Muscle of leg (tissue), 16 donors: ENCODE measurements at places on chromosomes 2 and 18. TPM values are rescaled to one million over a fixed set of nuclear protein-coding genes. Genes with fewer than 3 reads are reported as not detected.

- no peak for DNase-seq
Observed at GRCh38 chr2:230934231-230935129, 9.4 kb upstream of the GPR55 start.

- DNase-seq: no peak
Observed at GRCh38 chr2:24009680-24010476, at the start of gene MFSD2B. MFSD2B (plus strand) TSS chr2:24010085; CDS start chr2:24010097, 12 bp downstream.

DNA sequence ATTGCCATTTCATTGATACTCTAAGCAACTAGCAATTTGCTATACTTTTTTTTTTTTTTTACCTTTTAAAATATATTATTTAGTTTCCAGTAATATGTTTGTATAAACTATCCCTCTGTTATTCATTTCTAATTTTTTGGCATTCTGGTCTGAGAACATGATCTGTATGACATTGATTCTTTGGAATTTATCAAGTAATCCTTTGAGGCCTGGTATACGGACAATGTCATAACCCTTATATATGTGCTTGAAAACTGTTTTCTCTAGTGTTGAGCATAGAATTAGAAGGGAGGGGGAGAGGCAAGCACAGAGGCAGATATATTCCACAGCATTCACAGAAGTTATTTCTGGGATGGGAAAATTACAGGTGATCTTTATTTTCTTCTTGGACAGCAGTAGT lies 48.2 kb upstream of the POLE4 start:
- DNase-seq: no peak

- DNase-seq: no peak
Observed at GRCh38 chr2:123359636-123360035, 665.5 kb upstream of the CNTNAP5 start.

GRCh38 chr2:57022496-57022895 lies 838.7 kb downstream of the CCDC85A start:
- no peak for DNase-seq

DNA sequence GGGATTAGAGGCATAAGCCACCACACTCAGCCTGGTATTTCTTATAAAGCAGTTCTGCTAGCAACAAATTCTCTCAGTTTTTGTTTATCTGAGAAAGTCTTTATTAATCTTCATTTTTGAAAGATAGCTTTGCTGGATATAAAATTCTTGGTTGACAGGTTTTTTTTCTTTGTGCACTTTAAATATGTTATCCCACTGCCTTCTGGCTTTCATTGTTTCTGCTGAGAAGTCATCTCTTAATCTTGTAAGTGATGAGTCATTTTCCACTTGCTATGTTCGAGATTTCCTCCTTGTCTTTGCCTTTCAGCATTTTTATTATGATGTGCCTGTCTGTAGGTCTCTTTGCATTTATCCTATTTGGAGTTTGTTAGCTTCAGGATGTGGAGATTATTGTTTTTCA lies 5.9 kb upstream of the ELAC1 start:
- no peak for DNase-seq

DNA sequence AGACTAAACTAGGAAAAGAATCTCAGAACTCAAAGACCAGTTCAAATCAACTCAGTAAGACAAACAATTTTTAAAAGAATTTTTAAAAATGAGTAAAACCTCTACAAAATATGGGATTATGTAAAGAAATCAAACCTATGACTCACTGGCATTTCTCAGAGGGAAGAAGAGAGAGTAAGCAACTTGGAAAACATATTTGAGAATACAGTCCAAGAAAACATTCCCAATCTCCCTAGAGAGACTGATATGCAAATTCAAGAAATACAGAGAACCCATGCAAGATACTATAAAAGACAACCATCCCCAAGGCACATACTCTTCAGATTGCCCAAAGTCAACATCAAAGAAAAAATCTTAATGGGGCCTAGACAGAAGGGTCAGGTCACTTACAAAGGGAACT lies 162.7 kb downstream of the WDPCP start:
- DNase-seq: peak; percentile 5

- peak; percentile 18 for DNase-seq
Observed at GRCh38 chr18:51193621-51194287, 3.7 kb downstream of the MEX3C start.

DNA sequence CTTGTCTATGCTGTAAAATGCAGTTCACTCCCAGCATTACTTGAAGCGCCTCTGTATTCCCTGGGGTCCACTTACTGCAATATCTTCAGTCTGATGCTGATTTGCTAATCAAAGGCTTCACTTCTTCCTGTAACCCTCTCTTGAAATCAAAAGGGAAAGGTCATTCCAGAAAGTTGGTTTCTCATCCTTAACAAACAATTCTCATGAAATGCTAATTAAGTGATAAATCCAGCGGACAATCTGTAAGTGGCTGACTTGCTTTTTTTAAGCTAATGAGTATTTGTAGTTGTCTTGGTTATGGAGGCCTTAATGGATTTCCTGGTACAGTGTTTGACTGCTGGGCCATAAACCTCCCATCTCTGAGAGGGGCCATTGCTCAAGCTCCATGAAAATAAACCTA lies 499.6 kb upstream of the HS6ST1 start:
- DNase-seq: no peak

DNA sequence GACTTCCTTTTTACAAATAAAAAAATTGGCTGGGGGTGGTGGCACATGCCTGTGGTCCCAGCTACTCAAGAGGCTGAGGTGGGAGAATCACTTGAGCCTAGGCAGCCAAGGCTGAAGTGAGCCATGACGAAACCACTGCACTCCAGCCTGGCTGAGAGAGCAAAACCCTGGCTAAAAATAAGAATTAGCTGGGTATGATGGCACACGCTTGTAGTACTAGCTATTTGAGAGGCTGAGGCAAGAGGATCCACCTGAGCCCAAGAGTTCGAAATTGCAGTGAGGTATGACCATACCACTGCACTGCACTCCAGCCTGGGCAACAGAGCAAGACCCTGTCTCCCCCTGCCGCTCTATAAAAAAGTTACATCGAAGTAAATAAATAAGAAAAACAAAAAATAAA lies 33.7 kb downstream of the GFPT1 start:
- DNase-seq: no peak

DNA sequence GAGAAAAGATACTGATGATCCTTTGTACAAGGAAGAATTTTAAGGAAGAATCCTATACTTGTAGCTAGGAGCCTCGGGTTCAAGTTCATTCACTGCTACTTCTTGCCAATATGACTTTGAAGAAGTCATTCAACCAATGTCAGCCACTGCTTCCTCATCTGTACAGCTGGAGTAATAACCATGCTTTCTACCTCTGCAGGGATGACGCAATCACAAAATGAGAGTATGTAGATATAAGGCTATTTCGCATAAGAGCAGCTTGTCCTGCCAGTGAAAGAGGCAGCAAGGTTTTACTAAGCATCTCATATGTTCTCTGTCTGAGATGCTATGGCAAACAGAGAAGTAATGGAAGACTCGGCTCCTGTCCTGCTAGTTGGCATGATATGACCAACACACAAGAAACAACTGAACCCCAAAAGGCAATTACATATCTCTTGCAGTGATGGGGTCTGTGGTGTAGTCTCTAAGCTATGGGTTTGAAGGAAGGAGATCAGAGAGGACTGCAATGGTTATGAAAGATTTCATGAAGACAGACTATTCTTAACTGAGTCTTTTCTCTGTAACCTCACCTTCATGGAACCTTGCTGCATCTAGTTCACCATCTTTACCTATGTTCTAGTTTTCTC lies 9.2 kb downstream of the AAK1 start:
- no peak for DNase-seq

- no peak for DNase-seq
Observed at GRCh38 chr2:238203973-238204683, 633 bp upstream of the ILKAP start.

- peak; percentile 55 for DNase-seq
Observed at GRCh38 chr2:96873651-96874096, 3.8 kb upstream of the SEMA4C start.

GRCh38 chr2:52895726-52896340 lies 871.8 kb upstream of the CHAC2 start:
- no peak for DNase-seq

DNA sequence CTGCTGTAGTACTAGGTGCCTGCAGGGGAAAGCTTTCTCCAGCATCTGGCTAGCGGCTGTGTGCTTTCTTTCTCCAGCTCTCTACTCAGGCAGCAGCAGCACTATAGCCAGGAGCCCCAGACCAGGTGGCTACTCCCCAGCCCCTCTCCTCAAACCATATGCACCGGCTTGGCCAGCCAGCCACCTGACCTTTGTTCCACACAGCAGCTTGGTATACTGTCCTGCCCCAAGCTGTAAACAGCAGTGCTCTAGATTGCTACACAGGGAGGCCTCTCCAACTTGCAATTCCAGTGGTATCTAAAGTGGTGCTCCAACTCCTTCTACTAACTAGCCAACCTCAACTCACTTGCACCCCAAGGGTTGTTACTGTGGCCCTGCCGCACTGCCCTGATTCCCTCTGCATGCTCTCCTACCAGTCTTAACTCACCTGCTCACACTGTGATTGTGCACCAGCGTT lies 19.6 kb downstream of the LDAH start:
- no peak for DNase-seq

DNA sequence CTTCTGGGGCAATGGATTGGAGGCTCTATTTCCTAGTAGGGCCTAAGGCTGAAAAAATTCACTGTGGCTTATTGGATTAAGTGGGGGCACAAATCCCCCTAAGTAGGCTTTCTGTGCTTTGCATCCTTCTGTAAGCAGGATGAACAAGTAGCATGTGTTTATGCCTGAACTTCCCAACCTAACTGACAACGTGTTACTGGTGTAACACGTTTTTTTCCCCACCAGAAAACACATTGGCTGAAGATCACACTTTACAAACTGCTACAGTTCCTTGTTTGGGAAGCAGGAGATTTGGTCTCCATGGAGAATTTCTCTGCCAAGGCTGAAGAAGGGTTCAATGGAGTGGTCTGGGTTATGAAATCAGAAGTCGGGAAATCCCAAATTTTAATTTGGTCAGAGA lies 7.2 kb upstream of the ITGA6 start:
- no peak for DNase-seq

- no peak for DNase-seq
Observed at GRCh38 chr2:64338910-64339500, 115.0 kb upstream of the LGALSL start.

- DNase-seq: no peak
Observed at GRCh38 chr2:72325592-72326422, 178.1 kb upstream of the CYP26B1 start.

DNA sequence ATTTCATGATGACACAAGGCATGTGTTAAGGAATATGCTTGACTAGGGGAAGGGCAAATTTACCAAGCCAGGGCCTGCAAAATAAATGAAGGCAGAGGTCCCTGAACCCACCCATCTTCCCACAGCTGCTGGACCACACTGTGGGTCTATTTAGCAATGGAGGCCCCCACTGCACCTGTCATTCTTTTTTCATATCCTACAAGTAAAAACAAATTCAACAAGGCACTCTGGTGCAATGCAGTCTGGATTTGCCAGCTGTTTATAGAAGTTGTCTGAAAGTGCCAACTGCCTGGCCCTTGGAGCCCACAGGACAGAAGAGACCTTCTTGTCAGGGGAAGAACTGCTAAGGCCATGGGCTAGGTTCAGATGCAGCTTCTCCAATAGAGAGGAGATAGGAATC lies 112.8 kb upstream of the ATL2 start:
- DNase-seq: peak; percentile 52

DNA sequence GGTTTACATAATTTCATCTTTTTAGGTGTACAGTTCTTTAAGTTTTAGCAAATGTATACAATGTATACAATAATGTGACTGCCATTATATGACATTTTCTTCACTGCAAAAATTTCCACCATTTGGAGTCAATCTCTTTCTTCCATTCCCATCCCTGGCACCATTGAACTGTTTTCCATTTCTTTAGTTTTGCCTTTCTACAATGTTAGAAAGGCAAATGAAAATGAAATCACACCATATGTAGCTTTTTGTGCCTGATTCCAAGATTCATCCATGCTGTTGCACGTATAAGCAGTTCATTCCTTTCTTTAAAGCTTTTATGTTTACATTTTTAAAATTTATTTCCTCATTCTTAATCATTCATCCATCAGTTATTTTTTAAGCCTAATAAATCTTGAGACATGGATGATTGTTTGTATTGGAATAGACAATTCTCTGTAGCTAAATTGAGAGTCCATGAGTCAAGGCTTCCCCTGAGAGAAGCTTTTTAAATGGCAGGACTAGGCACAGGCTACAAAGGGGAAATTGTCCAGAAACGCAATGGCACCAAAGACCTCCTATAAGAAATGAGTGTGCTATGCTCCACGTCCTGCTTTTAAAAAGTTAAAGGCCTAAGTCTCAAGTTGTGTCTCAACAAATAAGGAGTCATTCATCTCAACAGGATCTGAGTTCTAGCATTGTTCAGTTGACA lies 8.7 kb upstream of the COL5A2 start:
- DNase-seq: no peak

CDH19 gene
- 2.3 TPM for total RNA-seq

RAX gene
- not detected for total RNA-seq

CYP27A1 gene
- 18.4 TPM for total RNA-seq

PRKAG3 gene
- total RNA-seq: 19.3 TPM

R3HDM1 gene
- 10.4 TPM for total RNA-seq

IGFBP5 gene
- total RNA-seq: 461 TPM

REG3A gene
- not detected for total RNA-seq

FAM124B gene
- total RNA-seq: 8.8 TPM

CCDC150 gene
- 4.6 TPM for total RNA-seq

FAM110C gene
- 0.71 TPM for total RNA-seq

CFC1 gene
- not detected for total RNA-seq

ITPRIPL1 gene
- 4.4 TPM for total RNA-seq

B3GNT7 gene
- total RNA-seq: 0.62 TPM

KRTCAP3 gene
- total RNA-seq: 0.53 TPM
